Activated T-helper 1 cell treated with anti-CD3 and anti-CD28 coated beads, Interleukin-12 subunit alpha, Interleukin-12 subunit beta, Interleukin-2, Interleukin-4 antibody, amounts not matched to agents 30 ng/mL and 10 ng/mL and 1 ng/mL, durations not matched to agents 14 hours and 24 hours and 36 hours (primary cell): ENCODE measurements at places on chromosomes 5 and 9.
A peak's percentile ranks its signal among the peaks of the same experiment; 100 is the strongest.

DNA sequence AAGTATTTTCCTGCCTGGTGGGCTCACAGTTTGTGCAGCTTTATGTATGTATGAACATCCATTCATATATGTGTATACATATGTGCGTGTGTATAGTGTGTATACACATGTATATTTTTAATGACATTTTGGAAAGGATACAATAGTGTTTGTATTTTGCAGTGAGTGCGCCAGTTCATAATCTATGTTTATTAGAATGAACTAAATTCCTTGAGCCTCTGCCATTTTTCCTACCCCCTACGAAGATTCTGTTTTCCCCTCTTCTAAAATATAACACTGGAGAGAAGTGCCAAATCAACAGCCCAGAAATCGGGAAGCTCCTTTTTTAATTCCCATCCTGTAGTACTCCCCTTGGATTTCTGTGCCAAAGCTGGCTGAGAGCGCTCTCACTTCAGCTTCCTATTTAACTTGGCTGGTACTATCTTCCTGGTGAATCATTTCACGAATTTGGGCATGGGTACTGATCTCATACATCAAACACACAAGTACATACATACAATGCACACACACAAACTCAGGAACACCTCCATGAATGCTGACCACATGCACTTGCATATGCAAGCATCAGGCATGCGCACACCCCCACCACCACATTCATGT is 578.4 kb upstream of the WWC1 start:
- no peak for DNase-seq

DNA sequence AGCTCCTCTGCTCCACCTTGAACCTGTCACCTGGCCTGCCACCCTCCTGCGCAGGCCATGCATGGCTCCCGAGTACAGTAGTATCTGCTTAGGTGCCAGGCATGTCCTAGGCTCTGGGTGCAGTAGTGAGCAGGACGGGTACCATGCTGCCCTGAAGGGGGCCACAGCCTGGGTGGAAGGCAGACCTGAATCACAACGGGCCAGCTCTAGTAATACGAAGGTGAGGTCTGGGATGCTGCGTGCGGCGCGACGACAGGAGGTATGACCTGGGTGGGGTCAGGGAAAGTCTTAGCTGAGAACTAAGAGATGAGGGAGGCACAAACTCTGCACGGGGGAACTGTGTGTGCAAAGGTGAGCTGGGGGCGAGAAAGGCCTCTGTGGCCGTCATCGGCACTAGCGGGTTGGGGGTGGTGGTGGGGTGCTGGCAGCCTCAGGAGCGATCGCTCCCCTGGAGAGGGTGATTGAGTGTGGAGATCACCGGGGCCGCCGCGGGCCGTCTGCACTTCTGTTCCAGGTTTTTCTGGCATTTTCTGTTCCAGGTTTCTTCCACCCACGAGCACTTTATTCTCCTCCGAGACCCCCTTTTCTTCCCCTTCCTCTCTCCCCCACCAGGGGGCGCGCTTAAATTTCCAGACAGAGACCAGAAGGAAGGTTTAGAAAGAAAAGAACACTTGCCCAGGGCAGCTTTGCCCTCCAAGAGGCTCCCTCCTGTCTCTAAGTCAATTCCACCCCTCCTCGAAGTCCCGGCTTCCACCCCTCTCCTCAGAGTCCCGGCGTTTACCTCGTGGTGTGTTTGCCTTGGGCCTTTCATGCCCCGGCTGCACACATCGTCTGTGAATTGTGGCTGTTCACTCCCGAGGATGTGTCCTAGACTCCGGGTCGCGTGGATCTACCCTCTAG is 15.1 kb downstream of the PDLIM4 start:
- peak; percentile 33 for DNase-seq

DNA sequence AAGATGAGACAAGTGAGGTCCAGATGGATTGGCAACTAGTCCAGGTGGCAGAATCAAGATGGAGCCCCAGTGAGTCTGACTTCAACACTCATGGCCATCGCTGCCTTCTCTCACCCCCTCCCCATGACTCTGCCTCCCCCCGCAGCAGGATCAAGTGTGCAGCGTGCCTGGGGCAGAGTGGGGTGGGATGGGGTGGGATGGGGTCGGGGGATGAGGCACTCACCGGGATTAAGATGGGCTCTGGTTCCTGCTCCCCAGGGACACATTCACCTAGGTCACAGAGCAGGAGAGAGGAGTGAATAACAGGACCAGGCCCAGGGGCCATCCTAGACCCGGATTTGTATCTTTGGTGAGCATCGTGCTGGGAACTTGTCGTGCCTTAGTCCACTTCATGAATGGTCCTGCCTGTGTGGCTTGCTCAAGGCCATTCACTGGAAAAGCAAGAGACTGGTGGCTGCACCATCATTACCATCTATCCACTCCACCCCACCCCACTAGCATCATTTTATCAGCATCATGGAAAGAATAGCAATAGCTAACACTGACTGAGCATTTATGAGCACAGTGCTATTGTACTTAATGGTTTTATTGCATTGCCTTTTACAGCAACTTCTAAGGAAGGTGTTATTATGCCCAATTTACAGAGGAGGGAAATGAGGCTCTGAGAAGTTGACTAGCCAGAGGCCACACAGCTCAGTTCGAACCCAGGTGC is 8.5 kb downstream of the AMBP start:
- DNase-seq = no peak

DNA sequence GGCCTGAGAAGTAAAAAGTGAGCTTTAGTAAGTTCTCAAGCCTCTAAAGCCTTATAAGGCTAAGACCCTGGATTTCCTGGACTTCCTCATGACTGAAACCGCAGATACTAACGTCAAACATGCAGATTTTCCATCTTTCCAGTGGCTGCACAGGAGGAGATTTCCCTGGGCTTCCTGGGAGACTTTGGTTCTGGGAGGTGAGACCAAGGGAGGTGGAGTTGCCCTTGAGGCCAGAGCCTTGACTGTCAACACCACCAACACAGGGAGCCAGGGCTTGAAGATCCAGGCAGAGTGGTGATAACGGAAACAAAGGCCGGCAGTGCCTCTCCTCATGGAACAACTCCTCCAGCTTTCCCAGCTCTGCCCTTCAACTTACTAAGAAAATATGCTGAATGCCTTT is 144.7 kb upstream of the LRRTM2 start:
- DNase-seq = no peak

DNA sequence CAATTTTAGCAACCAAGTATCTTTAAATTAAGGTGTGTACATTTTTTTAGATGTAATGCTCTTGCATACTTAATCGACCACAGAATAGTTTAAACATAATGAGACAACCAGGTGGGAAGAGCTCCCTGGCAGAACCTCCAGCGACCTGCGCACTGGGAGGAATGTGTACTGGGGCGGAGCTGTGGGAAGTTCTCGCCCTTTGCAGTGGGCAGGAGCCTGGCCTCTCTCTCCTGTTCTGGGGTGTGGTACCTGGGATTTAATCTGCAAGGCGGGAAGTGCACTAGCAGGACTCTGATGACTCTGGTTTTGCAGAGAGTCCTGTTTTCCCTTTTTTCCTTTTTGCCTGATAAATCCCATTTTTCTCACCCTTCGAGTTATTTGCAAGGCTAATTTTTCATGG is 150.7 kb downstream of the SLC28A3 start:
- no peak for DNase-seq

DNA sequence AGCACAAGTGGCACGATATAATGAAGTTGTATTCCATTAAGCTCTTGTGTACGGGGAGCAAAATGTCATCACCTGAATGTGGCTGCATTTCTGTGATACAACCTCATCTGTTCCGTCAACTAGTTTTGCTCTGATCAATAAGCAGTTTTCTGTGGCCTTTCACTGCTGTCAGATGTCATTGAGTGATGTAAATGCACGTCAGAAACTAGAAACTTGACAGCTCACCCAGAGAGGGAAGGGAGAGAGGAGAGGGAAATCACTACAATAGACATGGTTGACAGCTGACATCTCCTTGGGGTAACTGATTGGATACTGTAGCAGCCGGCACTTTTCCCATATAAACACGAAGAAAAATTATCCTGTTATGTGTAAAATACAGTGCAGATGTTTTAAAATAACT is 62.7 kb downstream of the SNX24 start:
- no peak for DNase-seq

DNA sequence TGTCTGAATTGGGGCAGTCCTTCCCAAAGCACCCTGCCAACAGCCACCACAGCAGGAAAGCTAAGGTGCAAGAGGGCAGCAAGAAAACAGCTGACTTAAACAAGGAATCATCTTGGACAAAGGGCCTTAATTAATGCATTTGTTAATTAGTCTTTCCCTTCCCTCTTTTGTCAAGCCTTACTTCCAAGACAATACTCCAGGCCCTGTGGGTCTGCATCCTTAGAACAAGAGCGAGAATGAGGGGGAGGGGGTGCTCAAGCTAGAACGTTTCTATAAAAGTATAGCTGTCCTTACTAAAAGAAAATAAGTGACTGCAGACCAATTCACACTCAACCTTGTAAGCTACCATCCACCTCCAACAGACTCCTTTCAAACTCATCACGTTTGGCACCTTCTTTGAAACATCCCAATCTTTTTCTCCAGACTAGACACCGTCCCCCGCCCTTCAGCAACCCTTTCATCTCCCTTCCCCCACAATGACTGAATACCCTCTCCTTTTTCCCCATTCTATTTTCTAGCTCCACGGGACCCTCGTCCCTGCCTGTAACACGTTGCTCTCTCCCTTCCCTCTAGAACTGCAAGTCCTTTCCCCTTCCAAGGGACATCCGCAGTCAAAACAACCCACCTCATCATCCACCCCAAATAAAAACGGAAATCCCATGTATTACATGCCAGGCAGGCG is 85.7 kb upstream of the RNF38 start:
- DNase-seq = no peak

- no peak for DNase-seq
Observed at GRCh38 chr9:126499911-126500599, 113.7 kb upstream of the LMX1B start.

DNA sequence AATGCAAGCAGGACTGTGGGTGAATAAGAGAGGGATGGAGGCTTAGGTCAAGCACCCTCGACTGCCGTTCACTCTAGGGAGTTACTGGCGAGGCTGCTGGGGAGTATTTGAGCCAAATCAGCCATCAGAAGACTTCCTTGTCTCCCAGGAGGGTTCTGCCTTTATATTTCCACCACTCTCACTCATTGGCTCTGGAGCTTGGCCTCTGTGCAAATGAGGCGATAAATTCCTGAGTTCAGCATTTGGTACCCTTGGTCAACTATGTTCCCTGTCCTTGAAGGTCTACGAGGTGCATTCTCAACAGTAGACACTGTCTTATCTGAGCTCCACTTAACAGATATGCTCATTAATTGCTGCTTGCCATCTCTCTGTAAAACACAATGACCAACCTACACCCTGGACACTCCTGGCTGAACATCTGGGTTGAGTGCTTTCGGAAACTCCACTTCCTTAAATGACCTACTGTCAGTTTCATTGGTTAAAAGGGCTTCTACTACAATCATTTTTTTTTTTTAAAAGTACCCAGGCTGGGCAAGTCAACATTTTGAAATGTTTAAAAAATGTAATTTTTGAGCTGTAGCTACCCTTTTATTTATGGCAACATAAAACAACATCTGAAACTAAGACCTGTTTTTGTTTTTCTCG is 153.2 kb downstream of the NTRK2 start:
- DNase-seq = no peak

- no peak for DNase-seq
Observed at GRCh38 chr9:134413890-134414623, 87.8 kb downstream of the RXRA start.

GRCh38 chr9:122158202-122158601 is 1.4 kb downstream of the NDUFA8 start:
- DNase-seq = peak; percentile 11

GRCh38 chr9:77673941-77674791 is 26.0 kb upstream of the GNA14 start:
- no peak for DNase-seq

- DNase-seq = no peak
Observed at GRCh38 chr9:90141723-90142122, 500.9 kb downstream of the DIRAS2 start.

GRCh38 chr5:57302164-57302563 is 128.3 kb downstream of the GPBP1 start:
- DNase-seq = no peak

DNA sequence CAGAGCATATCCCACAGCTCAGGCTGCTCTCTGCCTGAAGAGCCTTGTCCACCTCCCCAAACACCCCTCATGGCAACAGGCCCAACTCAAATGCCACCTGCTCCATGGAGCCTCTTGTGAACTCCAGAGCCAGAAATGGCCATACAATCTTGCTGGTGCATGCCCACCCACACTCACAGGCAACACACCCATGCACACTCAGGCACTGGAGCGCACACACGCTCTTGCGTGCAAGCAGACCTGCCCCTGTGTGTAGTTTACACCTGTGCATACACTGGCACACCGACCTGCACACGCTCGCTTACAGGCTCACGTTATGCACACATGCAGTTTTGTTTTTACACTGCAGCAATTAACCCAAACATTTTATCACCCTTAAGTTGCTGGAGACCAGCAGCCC is 40.0 kb downstream of the HRH2 start:
- no peak for DNase-seq

GRCh38 chr9:68540712-68541535 is at the start of gene TMEM252:
TMEM252 (minus strand) TSS chr9:68540883; CDS start chr9:68540814, 69 bp downstream.
- no peak for DNase-seq

DNA sequence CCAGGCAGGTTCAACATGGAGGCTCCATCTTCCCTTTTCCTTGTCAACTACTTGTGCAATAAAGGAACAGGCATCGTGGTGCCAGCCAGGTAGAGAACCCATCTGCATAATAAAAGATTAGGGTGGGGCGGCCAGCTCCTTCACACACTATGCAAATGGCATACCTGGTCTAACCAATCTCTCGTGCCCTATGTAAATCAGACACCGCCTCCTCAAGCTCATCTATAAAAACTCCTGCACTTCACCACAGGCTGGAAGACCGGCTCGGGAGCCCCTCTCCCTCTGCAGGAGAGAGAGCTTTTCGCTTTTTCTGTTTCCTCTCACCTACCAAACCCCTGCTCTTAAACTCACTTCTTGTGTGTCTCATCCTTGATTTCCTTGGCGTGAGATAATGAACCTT is 244.3 kb upstream of the PUM3 start:
- no peak for DNase-seq

- no peak for DNase-seq
Observed at GRCh38 chr5:110345623-110346022, 380.8 kb downstream of the TMEM232 start.

DNA sequence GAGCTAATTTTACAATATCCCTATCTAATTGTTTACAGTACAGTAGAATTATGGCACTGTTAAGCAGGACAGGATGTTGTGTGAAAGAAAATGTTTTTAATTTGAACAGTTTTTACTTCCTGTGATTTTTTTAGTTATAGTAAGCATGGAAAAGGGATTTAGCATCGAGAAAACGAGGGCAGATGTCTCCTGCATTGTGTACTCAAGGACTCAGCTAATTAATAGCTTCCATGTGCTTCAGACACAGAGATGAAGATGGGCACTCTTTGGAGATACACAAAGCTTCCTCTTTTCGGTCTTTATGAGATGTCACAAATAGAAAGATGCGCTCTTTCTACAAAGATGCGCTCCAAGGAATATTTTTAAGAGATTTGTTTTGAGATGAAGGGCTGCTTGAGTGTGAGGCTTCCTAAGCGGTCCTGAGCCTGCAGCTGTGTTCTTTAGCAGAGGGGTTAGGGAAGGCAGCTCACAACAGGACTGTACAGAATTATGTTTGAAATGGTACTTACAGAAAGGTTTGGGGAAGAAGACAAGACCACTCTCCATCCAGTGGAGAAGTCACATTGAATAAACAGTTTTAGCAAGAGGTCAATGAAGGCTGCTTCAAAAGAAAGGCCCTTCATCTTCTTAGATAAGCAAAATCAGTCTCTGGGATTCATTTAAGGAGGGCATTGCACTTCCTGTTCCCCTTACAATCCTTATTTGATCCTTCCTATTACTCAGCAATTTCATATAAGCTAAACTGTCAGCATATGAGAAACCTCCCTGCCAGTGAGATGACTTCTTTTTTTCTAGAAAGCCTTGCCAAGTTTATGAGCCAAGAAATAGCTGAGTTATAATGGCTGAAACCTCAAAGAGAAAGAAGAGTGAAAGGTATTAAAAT is 311.5 kb downstream of the EFNA5 start:
- no peak for DNase-seq
